ENCODE measurements at places on chromosomes 11 and 22.
A peak's percentile ranks its signal among the peaks of the same experiment; 100 is the strongest.

DNA sequence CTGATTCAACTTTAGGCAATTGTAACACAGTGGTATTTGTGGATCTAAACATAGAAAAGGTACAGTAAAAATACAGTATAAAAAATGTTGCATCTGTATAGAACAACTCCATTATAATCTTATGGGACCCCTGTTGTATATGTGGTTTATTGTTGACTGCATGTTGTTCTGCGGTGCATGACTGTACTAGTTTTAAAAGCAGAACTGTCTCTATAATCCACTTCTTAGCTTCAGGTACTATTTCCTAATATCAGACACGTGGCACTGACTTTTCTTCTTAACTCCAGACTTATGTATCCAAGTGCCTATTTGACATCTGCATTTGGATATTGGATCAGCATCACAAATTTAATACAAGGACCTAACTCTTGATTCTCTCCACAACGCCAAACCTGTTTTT, 41.1 kb downstream of the PACS1 start:
- DNase-seq = no peak

GRCh38 chr11:33444835-33445594, 187.8 kb downstream of the HIPK3 start:
- DNase-seq = peak; percentile 31

GRCh38 chr11:119721129-119722120, 7.6 kb downstream of the NECTIN1 start:
- DNase-seq = peak; percentile 64

- no peak for DNase-seq
Measured at GRCh38 chr11:75560644-75561043, 1.4 kb upstream of the SERPINH1 start.

GRCh38 chr11:30893318-30893717, 307.2 kb upstream of the MPPED2 start:
- no peak for DNase-seq

All from tongue (tissue), 3 donors.